RPMI7951 (cell line): ENCODE measurements at places on chromosomes 3 and 15. TPM values are rescaled to one million over a fixed set of nuclear protein-coding genes. Genes with fewer than 3 reads are reported as not detected.
A peak's percentile ranks its signal among the peaks of the same experiment; 100 is the strongest.

DGKG gene
- 15.3 and 17.3 TPM in 2 replicates for total RNA-seq

SLC12A1 gene
- 0.10 TPM in 1 of 2 replicates, not detected in the other for total RNA-seq

DNA sequence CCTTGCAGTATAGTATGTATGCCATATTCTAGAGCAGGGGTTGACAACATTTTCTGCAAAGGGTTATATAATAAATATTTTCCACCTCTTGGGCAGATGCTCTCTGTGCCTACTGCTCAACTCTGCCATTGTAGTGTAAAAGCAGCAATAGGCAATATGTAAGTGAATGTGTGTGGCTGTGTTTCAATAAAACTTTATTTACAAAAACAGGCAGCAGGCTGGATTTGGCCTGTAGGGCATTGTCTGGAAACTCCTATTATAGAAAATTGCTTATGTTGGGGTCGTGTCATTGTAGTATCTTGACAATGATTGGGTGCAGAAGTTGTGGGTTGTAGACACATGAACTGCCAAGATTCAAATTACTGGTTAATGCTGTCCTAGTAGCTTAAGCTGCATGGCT, 153.6 kb upstream of the CNTN3 start:
- DNase-seq, result no peak

DNA sequence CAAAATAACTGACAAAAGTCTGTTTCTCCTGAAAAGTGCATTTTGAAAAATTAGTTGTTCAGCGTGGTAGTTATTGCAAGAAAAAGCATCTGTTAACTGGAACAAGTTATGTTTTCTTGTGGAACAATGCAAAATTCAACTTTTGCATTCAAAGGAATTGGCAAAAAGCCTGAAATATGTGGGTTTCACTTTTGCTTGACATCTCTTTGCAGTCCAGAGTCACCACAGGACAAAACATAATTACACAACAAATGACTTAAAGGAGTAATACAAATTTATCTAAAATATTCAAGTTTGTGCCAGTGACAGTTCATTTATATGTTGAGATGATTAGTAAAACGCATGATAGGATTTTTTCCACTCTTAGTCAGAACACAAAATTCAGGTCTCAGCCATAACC, 96.3 kb upstream of the P2RY1 start:
- DNase-seq, result peak; percentile 4

GRCh38 chr15:100772478-100772877, 107.2 kb upstream of the ALDH1A3 start:
- no peak for DNase-seq

- peak; percentile 81 for DNase-seq
These were observed 131.2 kb downstream of the KLF13 start for GRCh38 chr15:31457631-31458526.

DNA sequence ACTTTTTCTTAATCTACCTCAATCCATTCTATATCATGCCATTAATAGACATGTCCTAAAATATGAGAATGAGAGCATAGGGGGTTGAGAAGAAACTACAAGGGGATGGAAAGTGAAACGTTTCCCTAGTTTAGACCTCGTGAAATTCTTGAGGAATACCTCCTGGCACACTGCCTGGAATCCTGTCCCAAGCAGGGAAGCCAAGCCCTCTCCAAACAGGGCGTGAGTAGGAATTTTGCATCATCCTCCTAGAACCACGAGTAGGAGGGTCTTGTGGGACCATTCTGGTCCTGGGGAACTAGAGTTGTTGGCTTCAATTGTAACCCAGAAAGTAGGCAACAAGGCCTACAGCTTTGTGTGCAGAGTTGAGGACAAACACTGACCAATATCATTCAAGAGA, 19.6 kb upstream of the C3orf80 start:
- DNase-seq, result peak; percentile 19

GRCh38 chr3:151593928-151594327, 133.1 kb upstream of the IGSF10 start:
- DNase-seq, result peak; percentile 53

DNA sequence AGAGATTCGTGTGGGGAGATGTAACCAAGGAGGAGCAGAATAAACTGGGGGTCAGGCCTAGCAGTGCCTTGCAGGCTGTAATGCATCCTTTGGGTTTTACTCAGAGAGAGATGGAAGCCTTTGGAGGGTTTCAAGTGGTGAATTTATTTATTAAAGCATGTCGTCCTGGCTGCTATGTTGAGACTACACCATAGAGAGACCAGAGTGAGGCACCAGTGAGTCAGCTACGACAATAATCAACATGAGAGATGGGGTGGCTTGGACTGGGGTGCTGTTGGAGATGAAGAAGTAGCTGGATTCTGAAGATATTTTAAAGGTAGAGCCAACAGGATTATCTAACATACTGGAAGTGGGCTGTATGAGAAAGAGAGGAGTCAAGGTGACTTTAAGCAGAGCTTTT, 335.3 kb upstream of the ARHGEF26 start:
- no peak for DNase-seq

DNA sequence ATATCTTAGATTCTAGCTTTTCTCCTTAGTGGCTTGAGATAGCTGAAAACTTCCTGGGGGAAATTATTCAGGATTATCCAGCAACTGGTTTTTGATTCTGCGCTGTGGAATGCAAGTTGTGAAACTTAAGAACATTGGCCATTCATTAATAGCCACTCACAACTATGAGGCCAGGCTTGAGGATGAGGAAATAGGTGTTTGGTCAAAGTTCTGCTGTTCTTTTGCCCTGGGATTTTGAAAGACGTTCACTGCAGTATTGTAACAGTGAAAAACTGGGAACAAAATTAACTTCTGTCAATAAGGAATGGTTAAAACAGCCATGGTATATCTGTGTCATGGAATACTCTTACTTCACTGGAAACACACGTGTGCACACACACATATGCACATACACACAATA, 44.1 kb downstream of the CTXND1 start:
- DNase-seq, result no peak

DNA sequence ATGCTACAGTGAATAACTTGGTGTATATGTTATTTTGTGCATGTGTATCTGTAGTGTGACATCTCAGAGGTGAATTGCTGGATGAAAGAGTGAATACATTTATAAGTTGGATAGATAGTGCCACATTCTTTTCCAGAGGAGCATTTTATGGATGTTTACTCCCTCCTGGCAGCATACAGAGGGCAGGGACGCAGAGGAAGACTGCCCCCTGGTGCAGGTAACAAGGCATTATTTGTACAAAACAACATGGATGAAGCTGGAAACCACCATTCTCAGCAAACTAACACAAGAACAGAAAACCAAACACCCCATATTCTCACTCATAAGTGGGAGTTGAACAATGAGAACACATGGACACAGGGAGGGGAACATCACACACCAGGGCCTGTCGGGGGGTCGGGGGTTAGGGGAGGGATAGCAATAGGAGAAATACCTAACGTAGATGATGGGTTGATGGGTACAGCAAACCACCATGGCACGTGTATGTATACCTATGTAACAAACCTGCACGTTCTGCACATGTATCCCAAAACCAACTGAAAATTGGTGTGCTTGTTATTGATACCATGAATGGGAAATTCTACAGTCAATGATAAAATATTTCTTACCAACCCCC, 57.9 kb upstream of the CTXND1 start:
- peak; percentile 42 for DNase-seq

- DNase-seq, result no peak
These were observed 72.9 kb upstream of the ATP10A start for GRCh38 chr15:25936004-25936403.

DNA sequence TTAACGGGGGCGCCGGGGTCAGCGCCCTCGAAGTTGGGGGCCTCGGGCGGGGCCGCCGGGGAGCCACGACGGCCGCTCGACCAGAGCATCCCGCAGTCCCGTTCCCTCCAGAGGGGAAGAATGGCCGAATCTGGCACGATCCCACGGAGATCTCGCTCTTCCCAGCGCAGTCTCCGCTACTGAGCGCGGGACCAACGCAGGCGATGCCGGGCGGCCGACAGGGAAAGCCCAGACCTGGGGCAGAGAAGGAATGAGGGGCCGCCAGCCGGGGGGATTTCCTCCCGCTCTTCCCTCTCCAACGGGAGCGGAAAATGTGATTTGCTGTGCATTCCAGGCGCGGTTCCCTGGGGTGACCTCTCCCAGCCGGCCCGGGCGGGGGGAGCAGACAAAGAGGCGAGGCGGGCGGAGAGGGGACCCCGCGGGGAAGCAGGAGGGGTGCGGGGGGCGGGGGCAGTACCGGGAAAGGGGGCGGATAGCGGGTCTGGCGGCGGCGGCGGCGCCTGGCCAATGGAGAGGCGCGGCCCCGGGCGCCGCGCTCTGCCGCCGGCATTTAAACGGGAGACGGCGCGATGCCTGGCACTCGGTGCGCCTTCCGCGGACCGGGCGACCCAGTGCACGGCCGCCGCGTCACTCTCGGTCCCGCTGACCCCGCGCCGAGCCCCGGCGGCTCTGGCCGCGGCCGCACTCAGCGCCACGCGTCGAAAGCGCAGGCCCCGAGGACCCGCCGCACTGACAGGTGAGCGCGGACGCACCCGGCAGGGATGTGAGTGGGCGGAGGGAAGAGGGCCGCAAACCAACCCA, at the start of gene GREM1:
Gene GREM1 (plus strand): TSS at position 579 of the 801 bp plus-strand sequence. CDS start 12,687 bp downstream, outside the sequence.
- peak; percentile 69 for DNase-seq

C3orf18 gene
- 15.5 and 16.0 TPM in 2 replicates for total RNA-seq

- no peak for DNase-seq
These were observed 1.5 kb downstream of the CHST14 start for GRCh38 chr15:40472171-40472727.

- no peak for DNase-seq
These were observed 12.8 kb downstream of the H1-8 start for GRCh38 chr3:129555616-129556357.

DNA sequence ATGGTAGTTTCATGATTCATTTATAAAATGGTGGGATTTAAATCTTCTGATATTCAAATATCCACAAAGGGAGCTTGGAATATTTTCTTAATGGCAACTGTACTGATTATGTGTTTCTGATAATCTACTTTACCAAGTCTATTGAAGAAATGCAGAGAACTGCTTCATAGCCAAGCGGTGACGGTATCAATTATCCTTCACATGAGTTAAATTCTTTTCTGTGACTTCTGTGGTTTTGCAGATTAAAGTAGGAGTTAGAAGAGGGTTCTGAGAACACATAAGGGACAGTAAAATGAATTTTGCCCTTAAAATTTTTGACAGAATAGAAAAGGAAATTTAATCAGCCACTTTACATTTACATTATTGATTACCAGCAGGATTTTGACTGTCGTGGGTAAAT, 563.2 kb downstream of the GBE1 start:
- no peak for DNase-seq

- DNase-seq, result no peak
These were observed 58.8 kb downstream of the RNF13 start for GRCh38 chr3:149871855-149872254.

GRCh38 chr3:81732642-81733041, 28.8 kb downstream of the GBE1 start:
- no peak for DNase-seq

DNA sequence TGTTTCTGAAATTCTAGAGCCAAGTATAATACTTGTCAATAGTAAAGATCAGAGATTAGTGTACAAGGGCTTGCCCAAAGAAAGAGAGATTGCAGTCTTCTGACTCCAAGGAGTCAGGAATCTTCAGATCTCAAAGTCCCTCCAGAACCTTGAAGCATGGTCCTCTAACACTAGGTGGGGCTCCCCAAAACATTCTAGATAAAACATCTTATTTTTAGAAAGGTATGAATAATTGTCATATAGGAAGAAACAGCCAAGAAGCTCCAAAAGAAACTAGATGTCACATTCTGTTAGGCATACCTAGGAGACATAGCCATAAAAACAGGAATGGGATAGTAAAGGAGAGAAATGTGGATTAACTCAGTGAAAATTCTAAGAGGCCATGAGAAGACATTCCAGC, 10.7 kb downstream of the MUC13 start:
- DNase-seq, result no peak

ITPKA gene
- total RNA-seq, result 9.2 and 13.2 TPM in 2 replicates

NANOGP8 gene
- not detected in 2 replicates for total RNA-seq

TEX55 gene
- not detected in 2 replicates for total RNA-seq

DNA sequence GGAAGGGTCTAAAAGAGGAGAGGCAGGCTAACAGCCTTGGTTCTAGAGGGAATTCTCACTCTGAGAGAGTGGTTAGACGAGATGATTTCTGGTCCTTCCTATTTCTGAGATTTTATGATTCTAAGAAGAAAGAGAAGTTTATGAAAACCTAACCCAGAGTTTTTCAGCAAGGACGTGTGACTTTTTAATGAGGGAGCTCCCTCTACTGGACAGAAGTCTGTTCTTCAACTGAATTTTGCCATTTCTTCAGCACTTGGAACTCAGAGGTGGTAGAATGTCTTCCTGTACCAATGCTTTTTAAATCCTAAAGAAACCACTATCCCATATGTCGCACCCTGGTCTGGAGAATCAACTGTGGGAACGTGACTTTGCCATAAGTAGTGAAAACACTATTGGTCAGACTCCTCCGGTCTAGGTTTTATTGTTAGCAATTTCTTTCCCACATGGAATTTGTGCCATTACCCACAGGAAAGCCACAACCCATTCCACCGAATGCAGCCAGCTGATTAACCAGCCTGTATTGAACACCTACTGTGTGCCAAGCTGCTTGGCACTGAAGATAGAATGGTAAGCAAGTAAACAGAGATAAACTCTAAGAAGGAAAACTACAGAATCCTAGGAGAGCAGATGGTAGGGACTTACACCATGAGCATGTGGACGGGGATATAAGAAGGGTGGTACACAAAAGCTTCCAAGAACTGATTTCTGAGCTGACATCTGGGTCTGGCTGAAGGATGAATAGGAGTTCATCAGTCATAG, 199.5 kb upstream of the LMCD1 start:
- peak; percentile 50 for DNase-seq

DNA sequence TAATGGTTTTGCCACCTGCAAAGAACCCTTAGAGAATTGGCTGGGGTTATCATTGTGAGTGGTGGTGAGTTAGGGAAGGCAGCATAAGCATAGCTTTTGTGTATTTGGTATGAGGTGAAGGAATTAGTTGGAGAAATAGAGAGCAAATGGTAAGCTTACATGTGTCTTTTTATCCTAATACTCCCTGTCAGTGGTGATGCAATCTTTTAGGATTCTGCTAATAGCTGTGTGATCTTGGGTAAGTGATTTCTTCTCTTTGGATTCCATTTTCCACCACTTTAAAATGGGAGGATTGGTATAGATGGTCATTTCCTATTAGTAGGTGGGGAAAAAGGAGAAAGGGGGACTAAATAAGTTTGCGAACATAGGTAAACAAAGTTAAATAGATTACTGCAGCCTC, 30.9 kb downstream of the PIAS1 start:
- no peak for DNase-seq
